ENCODE measurements at places on chromosomes 16 and 17. TPM values are rescaled to one million over a fixed set of nuclear protein-coding genes. Genes with fewer than 3 reads are reported as not detected.
A peak's percentile ranks its signal among the peaks of the same experiment; 100 is the strongest.

Gene HSPB9
- not detected for total RNA-seq

Gene FOXJ1
- 0.89 TPM for total RNA-seq

Gene CCL4L2
- total RNA-seq, result not detected

Gene PHOSPHO1
- not detected for total RNA-seq

Gene PHKG2
- 24.8 TPM for total RNA-seq

Gene MYH8
- total RNA-seq, result not detected

GRCh38 chr17:50211249-50212120, 10.1 kb upstream of the COL1A1 start:
- no peak overlapping the region for H3K27ac ChIP-seq
- peaks cover 14% of the 10 kb centered on the region for H3K27me3 ChIP-seq
- no peak overlapping the region for H3K4me3 ChIP-seq
- peaks cover 3% of the 10 kb centered on the region for H3K4me1 ChIP-seq
- no peak for DNase-seq
- H3K36me3 ChIP-seq, result no peaks in the 10 kb centered on the region

GRCh38 chr16:83713597-83713996, 94.2 kb upstream of the HSBP1 start:
- H3K27ac ChIP-seq, result no peak overlapping the region
- H3K36me3 ChIP-seq, result no peaks in the 10 kb centered on the region
- no peaks in the 10 kb centered on the region for H3K27me3 ChIP-seq
- no peaks in the 10 kb centered on the region for H3K4me1 ChIP-seq
- H3K4me3 ChIP-seq, result no peak overlapping the region

DNA sequence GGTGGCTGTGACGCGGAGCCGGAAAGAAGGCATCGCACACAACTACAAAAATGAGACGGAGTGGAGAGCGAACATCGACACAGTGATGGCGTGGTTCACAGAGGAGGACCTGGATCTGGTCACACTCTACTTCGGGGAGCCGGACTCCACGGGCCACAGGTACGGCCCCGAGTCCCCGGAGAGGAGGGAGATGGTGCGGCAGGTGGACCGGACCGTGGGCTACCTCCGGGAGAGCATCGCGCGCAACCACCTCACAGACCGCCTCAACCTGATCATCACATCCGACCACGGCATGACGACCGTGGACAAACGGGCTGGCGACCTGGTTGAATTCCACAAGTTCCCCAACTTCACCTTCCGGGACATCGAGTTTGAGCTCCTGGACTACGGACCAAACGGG, 4.4 kb downstream of the ENPP7 start:
- H3K27ac ChIP-seq, result no peak overlapping the region
- H3K27me3 ChIP-seq, result peaks cover 6% of the 10 kb centered on the region
- H3K4me1 ChIP-seq, result peaks cover 19% of the 10 kb centered on the region
- no peak overlapping the region for H3K4me3 ChIP-seq

- H3K27ac ChIP-seq, result no peak overlapping the region
- no peaks in the 10 kb centered on the region for H3K36me3 ChIP-seq
- H3K4me3 ChIP-seq, result no peak overlapping the region
Observed at GRCh38 chr16:28933171-28933570, 1.4 kb downstream of the CD19 start.

DNA sequence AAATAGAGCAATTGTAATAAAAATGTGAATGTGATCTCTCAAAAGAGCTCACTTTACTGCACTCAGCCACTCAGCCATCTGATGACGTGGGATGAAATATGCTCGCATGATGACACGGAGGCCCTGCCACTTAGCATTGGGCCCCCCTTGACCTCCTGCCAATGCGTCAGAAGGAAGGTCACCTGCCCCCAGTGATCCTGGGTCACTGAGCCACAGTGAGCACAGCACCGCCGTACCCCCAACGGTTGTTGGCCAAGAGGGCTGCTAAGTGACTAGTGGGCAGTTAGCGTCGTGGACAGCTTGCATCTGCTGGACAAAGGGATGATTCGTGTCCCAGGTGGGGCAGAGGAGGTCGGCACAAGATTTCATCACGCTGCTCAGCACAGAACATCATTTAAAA, 22.9 kb downstream of the ZC3H18 start:
- H3K27me3 ChIP-seq, result no peaks in the 10 kb centered on the region
- no peak overlapping the region for H3K4me3 ChIP-seq
- peaks cover 30% of the 10 kb centered on the region for H3K4me1 ChIP-seq

GRCh38 chr17:52762147-52762793, 603.8 kb upstream of the CA10 start:
- no peak overlapping the region for H3K27ac ChIP-seq
- H3K4me1 ChIP-seq, result no peaks in the 10 kb centered on the region
- DNase-seq, result no peak
- no peak overlapping the region for H3K4me3 ChIP-seq

GRCh38 chr16:56946767-56947603, 14.8 kb upstream of the CETP start:
- H3K4me1 ChIP-seq, result peaks cover 9% of the 10 kb centered on the region
- H3K27ac ChIP-seq, result no peak overlapping the region
- no peak for DNase-seq
- no peaks in the 10 kb centered on the region for H3K27me3 ChIP-seq
- no peak overlapping the region for H3K4me3 ChIP-seq

DNA sequence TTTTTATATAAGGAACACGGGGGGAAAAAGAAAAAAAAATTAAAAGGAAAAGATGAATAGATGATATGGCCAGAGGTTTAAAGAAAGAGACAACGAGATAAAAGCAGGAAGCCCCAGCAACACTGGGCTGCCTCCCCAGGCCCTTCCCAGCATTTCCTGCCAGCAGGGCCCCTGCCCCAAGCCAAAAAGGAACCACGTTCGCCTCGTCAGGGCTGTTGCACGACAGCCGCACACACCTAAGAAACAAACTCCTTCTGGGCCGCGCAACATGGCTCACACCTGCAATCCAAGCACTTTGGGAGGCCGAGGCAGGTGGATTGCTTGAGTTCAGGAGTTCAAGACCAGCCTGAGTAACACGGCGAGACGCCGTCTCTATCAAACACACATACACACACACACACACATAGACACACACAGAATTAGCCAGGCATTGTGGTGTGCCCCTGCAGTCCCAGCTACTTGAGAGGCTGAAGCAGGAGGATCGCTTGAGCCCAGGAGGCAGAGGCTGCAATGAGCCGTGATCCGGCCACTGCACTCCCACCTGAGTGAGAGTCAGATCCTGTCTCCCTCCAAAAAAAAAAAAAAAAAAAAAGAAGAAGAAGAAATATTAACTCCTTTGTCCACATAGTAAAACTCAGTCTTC, 83.0 kb downstream of the ANKRD11 start:
- no peak overlapping the region for H3K27ac ChIP-seq
- H3K4me3 ChIP-seq, result peak overlapping the region; percentile 2
- H3K36me3 ChIP-seq, result no peaks in the 10 kb centered on the region
- H3K4me1 ChIP-seq, result peaks cover 100% of the 10 kb centered on the region
- no peaks in the 10 kb centered on the region for H3K27me3 ChIP-seq

DNA sequence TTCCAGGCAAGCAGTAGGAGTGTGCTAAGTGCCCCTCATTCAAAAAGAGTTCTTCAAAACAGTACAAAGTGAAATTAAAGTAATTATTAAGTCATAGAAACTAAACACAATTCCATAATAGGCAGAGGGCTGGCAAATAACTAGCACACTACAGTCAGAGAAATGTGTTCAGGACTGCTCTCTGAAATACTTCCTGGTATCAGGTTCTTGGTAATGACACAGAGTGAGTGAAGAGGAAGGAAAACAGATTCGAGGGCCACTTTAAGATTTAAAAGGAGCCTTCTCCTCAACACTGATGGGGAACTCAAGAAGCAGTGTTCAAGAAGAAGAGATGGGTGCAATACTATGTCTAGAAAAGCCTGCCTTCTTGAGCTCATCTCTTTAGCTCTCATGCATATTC, 139.2 kb downstream of the TOX3 start:
- H3K4me1 ChIP-seq, result no peaks in the 10 kb centered on the region
- no peak overlapping the region for H3K27ac ChIP-seq
- DNase-seq, result no peak
- H3K36me3 ChIP-seq, result no peaks in the 10 kb centered on the region
